Fibroblast of skin of right quadriceps (primary cell): ENCODE measurements at places on chromosomes 1 and 21.

GRCh38 chr1:160124705-160125478, 9.3 kb downstream of the ATP1A2 start:
- peak; percentile 64 for DNase-seq

GRCh38 chr1:240312872-240313271, 221.2 kb downstream of the FMN2 start:
- DNase-seq: peak; percentile 93

GRCh38 chr1:25009671-25010262, 79.7 kb upstream of the RUNX3 start:
- no peak for DNase-seq

GRCh38 chr1:168065506-168065905, 71.2 kb downstream of the GPR161 start:
- DNase-seq: no peak

GRCh38 chr21:42161401-42161955, 57.5 kb upstream of the ABCG1 start:
- DNase-seq: no peak

GRCh38 chr1:211581526-211581925, 2.6 kb upstream of the SLC30A1 start:
- peak; percentile 66 for DNase-seq

GRCh38 chr21:43864962-43865539, at the start of gene AGPAT3:
Gene AGPAT3 (plus strand): TSS chr21:43865223. CDS start chr21:43959682, 94,459 bp downstream.
- DNase-seq: no peak

DNA sequence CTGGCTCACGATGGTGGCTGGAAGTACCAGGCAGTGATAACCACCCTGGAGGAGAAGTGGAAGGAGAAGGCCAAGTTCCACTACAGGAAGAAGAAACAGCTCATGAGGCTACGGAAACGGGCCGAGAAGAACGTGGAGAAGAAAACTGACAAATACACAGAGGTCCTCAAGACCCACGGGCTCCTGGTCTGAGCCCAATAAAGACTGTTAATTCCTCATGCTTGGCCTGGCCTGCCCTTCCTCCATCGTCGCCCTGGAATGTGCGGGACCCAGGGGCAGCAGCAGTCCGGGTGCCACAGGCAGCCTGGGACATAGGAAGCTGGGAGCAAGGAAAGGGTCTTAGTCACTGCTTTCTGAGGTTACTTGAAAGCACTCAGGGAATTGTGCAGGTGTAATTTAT, 10.8 kb downstream of the IL24 start:
- no peak for DNase-seq

DNA sequence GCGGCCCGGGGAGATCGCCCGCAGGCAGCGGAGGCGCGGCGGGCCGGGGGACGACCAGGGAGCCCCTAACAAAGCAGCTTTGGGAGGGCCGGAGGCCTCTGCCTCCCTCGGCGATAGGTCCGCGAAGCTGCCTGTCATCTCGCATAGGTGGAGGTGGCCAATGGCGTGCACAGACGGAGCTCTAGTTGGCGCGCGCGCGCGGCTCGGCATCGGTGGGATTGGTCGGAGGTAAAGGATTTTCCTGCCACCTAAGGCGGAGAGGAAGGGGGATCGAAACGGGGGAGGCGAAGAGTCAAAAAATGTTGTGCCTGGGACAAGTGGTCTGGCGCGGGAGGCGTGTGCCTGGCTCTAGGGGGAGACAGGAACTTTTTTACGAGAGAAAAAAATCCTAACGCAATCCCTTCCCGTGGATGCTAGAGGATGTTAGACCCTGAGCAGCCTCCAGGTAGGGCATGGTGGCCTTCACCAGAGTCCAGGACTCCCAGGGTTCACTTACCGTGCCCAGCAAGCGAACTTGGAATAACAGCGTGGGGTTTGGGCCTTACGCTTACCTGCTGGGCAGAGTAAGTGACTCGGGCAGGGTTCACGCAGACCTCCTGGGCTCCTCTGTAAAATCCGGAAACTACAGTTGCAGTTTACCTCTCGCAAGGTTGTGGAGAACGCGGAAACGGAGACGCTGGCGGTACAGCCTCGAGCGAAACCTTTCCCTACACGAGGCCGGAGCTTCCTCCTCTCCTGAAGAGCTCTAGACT, 99.9 kb upstream of the SOD1 start:
- peak; percentile 98 for DNase-seq

DNA sequence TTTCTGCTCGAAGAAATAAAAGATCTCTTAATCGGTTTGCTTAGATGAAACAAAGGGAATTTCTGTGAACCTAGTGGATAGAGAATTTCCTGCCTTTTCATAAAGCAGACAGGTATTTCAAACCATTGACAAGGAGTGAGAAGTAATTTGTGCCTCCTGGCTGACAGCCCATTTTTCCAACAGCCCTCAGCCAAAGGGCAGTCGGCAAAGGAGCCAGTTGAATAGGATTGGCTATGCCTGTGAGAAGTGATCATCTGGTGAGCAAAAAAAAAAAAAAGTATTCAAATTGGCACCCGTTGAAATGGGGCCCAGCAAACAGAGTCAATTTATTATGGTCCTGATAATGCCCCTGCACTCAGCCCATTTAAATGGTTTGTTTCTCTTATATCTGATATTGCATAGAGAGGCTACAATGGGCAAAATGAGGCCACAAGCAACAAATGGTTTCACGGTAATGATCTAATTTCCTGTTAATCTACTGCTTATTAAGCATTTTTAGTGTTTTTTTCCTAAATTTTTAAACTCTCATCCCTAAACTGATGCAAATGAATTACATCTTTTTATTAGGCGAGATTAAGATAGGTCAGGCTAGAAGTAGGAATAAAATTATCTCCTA, 477.5 kb downstream of the NUF2 start:
- DNase-seq: no peak

DNA sequence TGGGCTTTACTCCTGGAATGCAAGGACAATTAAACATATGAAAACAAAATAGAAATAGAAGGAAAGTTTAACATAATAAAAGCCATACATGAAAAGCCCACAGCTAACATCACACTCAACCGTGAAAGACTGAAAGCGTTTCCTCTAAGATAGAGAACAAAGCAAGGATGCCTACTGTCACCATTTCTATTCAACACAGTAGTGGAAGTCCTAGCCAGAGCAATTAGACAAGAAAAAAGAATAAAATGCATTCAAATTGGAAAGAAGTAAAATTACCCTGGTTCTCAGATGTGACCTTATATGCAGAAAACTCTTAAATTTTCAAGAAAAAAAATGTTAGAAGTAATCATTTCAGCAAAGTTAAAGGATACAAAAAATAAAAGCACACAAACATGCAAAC, 34.0 kb downstream of the ZNF644 start:
- no peak for DNase-seq

DNA sequence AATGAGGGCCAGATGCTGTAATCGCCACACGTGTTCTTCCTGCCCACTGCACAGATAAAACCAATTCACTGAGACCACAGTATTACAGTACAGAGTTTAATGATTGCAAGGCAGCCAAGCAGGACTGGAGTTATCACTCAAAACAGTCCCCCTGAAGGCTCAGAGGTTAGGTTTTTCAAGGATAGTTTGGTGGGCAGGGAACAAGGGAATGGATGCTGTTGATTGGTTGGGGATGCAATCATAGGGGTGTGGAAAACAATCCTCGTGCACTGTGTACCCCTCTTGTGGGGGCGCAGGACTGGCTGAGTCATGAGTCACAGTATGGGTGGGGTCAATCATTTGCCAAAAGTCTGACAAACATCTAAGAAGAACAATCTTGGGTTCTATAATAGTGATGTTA, 12.4 kb upstream of the USP1 start:
- no peak for DNase-seq

DNA sequence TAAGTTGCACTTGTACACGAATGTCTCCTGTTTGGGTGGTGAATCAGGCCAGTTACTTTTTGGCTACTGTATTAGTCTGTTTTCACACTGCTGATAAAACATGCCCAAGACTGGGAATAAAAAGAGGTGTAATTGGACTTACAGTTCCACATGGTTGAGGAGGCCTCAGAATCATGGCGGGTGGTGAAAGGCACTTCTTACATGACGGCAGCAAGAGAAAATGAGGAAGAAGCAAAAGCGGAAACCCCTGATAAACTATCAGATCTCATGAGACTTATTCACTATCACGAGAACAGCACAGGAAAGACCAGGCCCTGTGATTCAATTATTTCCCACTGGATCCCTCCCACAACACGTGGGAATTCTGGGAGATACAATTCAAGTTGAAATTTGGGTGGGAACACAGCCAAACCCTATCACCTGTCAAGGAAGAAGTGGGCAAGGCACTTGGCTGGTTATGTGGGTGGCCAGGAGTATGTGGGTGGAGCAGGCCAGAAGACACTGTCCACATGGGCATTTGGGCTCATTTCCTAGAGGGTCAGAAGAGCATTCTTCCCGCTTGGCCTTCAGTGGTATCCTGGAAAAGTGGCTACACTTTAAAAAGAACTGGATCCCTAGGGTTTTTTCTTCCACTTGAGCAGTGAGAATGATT, 228.8 kb downstream of the HHAT start:
- DNase-seq: no peak

- DNase-seq: no peak
Measured at GRCh38 chr21:27221077-27221476, 254.2 kb upstream of the ADAMTS5 start.

DNA sequence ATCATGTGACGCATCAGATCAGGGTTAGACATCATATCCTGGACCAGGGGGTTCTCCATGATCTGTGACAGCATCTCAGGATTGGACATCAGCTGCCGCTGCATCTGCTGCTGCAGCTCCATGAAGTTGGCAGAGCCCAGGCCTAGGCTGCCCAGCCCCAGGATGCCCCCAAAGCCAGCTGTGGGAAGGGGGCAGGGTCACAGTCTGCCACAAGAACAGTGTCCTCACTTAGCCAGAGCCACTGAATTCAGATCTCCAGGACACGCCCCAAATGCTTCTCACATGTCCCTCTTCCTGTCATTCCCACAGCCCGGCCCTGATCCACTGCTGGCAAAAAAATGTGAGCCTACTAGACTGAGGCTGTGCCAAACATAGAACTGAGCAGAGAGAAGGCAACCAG, 3.2 kb downstream of the UBQLN4 start:
- DNase-seq: no peak

DNA sequence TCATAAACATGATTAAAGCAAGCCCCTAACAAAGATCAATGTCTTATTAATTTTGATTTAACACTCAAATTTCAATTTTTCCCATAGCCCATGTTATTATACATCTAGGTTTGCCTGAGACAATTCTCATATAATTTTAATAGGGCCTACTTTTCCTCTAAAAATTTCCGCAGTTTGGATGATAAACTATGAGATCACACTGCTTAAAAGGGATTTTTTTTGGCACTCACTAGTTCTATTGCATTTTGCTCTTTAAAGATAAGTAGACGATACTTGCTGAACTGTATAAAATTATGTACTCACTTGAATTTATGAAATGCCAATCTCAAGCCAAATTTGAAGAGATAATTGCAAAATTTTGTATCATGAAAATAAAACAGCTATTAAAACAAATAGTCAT, 480.4 kb upstream of the ZRANB2 start:
- no peak for DNase-seq

GRCh38 chr21:34065027-34065426, 8.4 kb upstream of the MRPS6 start:
- peak; percentile 53 for DNase-seq

- peak; percentile 100 for DNase-seq
Measured at GRCh38 chr1:64039390-64039926, 164.0 kb upstream of the UBE2U start.

GRCh38 chr1:231383159-231383860, 38.8 kb downstream of the EGLN1 start:
- DNase-seq: no peak

- DNase-seq: no peak
Measured at GRCh38 chr1:232238009-232238408, 391.9 kb downstream of the SIPA1L2 start.

- DNase-seq: no peak
Measured at GRCh38 chr1:30316056-30316455, 407.3 kb downstream of the MATN1 start.

- no peak for DNase-seq
Measured at GRCh38 chr1:13820055-13820454, 120.1 kb downstream of the PRDM2 start.

- no peak for DNase-seq
Measured at GRCh38 chr1:27569088-27569460, 34.9 kb downstream of the AHDC1 start.

DNA sequence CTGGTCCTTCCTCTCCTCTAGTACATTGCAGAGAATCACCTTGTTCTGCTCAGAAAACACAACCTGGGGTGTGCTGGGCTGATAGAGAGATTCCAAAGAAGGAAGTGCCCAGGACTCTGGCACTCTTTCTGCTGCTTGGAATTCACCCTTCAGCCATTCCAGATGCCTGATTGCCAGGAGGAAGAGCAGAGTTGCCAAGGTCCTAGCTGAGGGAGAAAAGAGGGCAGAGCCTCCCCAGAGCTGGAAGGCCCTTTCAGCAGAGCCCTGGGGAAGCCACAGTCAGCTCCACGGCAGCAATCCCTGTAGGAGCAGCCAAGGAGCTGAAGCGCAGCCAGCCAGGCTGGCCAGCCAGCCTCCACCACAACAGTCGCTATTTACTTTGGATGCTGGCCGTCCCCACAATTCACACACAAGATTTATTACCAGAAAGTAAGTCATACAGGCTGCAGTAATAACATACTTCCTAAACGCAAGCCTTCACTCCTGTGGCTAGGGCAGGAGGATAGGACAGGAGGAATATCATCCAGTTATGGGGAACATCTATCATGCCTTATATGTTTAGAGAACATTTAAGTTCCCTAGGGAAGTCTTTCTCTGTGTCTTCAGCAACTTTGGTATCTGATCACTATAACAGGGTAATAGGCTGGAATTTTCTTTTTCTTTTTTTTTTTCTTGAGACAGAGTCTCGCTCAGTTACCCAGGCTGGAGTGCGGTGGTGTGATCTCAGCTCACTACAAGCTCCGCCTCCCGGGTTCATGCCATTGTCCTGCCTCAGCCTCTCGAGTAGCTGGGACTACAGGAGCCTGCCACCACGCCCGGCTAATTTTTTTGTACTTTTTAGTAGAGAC, 36.6 kb upstream of the SLC44A3 start:
- DNase-seq: peak; percentile 98

GRCh38 chr1:83704350-83704749, 294.6 kb downstream of the TTLL7 start:
- no peak for DNase-seq

DNA sequence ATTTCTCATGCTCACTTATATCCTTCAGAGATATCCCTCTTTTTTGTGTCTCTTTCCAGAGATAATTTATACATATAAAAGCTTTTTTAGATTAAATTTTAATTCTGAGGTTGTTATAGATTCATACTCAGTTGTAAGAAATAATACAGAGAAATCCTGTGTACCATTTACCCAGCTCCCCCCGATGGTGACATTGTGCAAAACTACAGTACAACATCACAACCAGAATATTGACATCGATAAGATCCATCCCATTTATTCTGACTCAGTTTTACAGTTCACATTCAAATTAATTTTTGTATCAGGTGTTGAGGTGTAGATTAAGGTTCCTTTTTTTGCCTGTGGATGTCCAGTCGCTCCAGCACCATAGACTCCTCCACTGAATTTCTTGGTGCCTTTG, 14.3 kb downstream of the DMRTB1 start:
- DNase-seq: no peak

- DNase-seq: peak; percentile 14
Measured at GRCh38 chr1:98674075-98674781, 12.7 kb downstream of the SNX7 start.
